ENCODE measurements at places on chromosomes 11 and 22.

DNA sequence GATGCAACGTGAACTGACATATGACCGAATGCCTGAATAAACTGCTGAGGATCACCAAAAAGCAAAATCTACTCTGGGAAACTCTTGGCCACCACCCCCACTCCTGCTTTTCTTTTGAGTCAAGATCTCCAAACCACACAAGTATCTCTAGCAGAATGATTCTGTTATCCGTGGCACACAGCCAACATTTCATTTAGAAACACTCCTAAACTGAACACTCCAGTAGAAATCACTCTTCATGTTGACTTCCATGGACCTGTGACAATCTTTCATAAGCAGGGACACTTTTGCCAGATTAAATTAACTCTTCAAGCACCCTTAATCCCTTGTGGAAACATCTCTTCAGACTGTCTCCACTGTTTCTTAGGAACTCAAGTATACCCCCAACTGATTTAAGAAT, 44.4 kb downstream of the VSIG10L2 start:
- no peak for DNase-seq

DNA sequence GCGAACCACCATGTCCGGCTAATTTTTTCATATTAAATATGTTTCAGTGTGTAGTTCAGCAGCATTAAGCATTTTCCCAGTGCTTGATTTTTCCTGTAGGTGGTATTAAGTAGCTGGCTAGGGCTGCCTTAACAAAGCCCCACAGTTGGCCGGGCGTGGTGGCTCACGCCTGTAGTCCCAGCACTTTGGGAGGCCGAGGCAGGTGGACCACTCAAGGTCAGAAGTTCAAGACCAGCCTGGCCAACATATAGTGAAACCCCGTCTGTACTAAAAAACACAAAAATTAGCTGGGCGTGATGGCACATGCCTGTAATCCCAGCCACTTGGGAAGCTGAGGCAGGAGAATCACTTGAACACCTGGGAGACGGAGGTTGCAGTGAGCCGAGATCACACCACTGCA, 33.5 kb upstream of the TOLLIP start:
- no peak for DNase-seq

GRCh38 chr11:69841859-69842698, 22.9 kb upstream of the FGF3 start:
- peak; percentile 26 for DNase-seq

GRCh38 chr22:43449205-43449830, 37.5 kb downstream of the MPPED1 start:
- no peak for DNase-seq

DNA sequence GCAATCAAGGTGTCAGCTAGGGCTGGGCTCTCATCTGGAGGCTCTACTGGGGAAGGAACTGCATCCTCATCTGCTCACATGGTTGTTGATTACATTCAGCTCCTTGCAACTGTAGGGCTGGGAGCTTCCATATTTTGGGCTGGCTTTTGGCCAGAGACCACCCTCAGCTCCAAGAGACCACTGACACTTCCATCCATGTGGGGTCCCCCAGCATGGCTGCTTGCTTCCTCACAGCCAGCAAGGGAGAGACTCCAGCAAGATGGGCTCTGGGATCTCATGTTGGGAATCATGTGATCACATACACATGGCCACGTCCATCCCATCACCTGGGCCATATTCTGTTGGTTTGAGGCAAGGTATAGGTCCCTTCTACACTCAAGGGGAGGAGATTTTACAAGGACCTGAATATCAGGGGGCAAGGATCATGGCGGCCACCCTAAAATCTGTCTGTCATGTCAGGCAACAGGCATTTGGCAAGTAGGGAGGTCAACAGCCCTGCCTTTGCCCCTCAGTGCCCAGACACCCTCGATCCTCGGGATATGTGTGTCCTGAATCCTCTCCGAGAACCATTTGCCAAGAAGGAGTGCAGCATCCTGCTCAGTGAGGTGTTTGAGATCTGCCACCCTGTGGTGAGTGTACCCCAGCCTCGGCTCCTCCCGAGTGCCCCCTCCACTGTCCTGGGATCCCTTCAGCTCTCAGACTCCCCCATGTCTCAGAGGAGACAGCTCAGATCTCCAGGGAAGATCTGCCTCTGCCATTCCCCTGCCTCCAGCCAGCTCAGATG, 48.7 kb downstream of the OTOG start:
- DNase-seq, result no peak

DNA sequence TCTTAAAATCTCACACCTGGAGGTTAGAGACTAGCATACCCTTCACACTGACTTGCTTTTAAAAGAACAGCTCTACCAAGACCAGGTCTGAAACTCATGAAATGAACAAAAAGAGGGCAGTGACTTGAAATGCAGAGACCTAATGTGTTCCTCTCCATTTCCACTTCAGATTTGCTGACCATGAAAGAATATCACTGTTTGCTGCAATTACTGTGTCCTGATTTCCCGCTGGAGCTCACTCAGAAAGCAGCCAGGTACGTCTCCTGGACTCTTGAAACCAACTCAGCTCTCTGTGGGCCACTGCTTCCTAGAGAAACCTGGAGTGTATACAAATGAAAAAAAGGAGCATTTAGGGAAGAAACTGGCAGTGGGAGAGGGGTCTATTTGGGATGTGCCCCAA, 39.2 kb downstream of the ARFGAP2 start:
- DNase-seq, result no peak

DNA sequence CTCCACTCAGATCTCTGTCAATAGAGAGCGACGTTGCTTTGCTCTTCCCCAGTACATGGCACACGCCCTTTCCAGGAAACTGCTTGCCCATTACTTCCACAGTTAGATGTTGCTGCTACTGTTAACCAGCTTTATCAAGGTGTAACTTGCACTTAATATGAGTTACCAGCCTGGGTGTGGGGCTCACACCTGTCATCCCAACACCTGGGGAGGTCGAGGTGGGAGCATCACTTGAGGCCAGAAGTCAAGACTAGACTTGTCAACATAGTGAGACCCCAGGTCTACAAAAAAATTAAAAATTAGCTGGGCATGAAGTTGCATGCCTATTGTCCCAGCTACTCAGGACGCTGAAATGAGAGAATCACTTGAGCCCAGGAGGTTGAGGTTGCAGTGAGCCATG, 177.1 kb upstream of the B3GAT1 start:
- DNase-seq, result no peak

DNA sequence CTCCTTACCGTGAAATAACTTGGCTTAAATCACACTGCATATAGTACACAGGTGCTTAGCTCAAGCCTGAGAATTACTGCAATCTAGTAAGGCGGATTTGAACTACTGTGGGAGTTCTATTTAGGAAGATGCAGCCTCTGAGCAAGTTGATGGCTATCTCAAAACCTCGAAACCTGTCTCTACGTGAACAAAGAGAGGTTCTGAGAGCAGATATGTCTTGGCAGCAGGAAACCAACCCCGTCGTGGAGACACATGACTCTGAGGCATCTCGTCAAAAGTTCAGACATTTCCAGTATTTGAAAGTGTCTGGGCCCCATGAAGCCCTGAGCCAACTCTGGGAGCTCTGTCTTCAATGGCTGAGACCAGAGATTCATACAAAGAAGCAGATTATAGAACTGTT, 5.9 kb downstream of the ZNF215 start:
- DNase-seq, result no peak

DNA sequence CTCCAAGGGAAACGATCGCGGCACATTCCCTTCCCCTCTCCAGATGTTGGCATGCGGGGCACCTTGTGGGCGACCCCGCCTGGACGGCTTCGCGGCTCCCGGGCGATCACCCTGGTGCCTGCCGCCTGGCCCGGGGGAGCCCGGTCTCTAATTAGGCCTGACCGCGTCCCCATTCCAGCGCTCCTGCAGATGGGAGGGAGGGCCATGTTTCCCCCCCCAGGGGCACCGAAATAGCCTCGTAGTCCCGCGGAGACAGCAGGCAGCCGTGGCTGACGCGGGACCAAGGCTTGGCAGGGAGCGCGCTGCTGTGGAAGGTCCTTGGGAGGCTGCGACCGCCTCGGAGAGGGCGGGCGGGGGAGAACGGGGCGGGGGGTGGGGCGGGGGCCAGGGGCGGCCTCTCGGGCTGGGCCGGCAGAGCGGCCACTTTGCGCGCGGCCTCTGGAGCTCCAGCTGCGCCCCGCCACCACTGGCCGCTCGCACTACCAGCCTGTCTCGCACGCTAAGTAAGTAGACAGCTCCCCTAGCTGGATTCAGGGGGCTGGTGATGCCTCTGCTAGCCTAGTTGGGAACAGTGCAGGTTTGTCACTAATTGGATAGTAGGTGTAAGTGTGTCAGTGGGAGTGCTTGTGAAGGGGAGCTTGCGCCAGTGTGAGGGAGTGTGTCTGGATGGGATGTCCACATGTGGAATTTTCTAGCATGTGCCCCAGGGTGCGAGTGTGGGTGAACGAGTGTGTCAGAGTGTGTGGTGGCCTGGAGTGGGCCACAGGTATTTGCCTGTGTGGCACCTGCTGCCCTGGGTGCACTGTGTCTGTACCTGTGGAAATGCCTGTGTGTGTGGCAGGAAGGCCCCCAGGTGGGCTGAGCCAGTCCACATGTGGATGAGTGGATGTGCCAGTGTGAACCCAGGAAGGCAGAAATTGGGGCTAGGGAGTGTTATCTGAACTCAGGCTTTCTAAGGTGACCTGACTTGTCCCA, at the start of gene INSC:
INSC (plus strand) TSS at position 423 of the 975 bp plus-strand sequence. CDS start 34,252 bp downstream, outside the sequence.
- DNase-seq, result no peak

DNA sequence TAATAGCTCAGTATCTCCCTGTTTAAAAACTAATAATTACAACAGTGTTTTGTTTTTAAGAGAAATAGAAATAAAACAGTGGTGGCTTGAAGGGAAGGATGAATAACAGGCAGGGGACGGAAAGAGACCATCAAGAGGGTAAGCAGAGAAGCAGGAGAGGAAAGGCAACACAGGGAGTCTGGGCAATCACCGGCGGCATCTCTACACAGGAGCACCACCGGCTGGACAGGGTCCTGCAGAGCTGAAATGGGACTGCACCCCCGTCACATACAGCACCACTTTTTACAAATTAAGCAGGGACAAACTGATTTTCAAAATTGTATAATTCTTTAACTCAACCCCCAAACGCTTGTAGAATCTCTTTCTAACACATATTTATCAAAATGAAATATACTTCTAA, 18.4 kb downstream of the PHF21A start:
- DNase-seq, result no peak

- DNase-seq, result no peak
Observed at GRCh38 chr11:34004236-34004635, 47.3 kb upstream of the CAPRIN1 start.

DNA sequence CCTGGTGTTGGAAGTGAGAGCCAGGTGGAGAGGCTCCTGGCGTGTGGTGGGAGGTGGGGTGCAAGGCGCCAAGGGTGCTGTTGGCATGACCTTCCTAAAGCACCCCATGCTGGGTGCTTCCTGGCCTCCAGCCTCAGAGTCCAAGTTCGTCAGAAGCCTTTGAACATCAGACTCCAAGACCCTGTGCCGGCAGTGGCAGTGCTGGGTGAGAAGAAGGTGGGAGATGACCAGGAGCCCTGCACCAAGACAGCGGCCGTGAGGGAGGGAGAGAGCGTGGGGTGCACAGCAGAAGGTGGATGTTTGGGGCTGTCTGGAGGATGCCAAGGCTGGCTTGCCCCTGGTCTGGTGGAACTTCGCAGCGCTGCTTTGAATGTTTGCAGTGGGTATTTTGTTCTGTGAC, 29.7 kb upstream of the PARVB start:
- DNase-seq, result no peak

DNA sequence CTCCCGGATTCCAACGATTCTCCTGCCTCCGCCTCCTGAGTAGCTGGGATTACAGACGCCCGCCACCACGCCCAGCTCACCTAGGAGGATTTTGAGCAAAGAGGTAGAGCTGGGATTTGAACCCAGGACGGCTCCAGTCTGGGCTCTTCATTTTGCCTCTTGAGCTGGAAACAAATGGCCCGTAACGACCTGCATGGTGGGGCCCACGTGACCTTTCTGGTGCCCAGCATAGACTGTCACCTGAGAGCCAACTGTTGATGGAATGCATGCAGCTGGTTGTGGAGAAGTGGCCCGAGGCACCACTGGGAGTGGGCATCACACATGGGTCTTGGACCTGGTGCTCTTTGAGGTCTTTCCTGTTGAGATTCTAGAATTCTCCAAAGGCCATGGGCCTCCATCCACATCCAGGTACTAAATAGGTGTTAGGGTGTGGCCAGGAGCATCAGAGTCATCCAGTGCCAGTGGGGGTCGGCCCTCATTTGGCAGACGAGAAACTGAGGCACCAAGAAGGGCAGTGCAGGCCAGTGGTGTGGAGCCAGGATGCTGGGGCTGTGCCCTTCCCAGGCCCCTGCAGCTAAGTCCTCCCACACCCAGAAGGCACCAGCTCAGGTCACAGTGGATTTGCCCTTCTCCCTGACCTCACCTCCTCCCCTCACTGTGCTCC, 3.9 kb downstream of the ATF4 start:
- DNase-seq, result no peak

GRCh38 chr22:34297536-34298120, 377.4 kb upstream of the LARGE1 start:
- DNase-seq, result no peak

DNA sequence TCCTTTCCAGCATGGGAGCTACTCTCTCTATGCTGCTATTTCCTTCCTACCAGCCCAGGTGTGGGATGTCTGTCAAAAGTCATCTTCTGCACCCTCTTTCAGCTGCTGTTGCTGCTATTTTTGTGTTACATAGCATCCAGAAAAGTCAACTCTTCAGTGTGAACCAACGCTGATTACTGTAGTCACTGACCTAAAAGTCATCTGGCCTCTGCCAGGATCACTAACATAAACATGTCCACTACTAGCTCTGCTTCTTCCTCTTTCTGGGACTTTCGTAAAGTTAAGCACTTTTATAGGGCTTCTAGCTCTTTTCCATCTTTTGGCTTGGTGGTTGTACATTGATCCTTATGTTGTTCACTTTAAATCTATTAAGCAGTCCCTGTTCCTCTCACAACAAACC, 90.2 kb upstream of the CARD18 start:
- DNase-seq, result no peak

DNA sequence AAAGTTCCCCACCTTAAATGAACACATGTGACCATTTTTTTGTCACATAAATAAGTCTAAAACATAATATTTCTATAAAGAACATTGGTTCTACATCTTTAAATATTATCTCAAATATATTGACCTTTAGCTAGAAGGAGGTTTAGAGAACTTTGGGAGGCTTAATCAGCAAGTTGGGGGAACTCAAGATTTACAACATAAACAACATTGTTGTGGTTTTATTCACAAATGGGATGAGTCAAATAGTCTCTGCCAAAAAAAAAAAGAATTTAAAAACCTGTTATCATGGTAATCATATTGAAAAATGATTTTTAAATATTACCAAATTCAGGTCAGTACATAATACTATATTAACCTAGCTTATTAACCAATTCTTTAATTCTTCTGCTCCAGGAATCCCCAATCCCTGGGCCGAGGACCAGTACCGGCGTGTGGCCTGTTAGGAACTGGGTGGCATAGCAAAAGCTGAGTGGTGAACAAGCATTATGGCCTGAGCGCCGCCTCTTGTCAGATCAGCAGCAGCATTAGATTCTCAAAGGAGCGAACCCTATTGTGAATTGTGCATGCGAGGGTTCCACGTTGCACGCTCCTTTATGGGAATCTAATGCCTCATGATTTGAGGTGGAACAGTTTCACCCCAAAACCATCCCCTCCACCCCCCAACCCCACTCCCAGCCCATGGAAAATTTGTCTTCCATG, 98.2 kb downstream of the RDX start:
- no peak for DNase-seq

All from stimulated activated naive CD8-positive, alpha-beta T cell treated with anti-CD3 and anti-CD28 coated beads, Interleukin-15, Interleukin-2, amounts not matched to agents 100 U/mL and 50 U/mL, for 24 hours (primary cell).